ENCODE measurements at places on chromosomes 6 and 20.

GRCh38 chr20:3797226-3797545 is 1.1 kb downstream of the CDC25B start:
- DNase-seq = no peak

DNA sequence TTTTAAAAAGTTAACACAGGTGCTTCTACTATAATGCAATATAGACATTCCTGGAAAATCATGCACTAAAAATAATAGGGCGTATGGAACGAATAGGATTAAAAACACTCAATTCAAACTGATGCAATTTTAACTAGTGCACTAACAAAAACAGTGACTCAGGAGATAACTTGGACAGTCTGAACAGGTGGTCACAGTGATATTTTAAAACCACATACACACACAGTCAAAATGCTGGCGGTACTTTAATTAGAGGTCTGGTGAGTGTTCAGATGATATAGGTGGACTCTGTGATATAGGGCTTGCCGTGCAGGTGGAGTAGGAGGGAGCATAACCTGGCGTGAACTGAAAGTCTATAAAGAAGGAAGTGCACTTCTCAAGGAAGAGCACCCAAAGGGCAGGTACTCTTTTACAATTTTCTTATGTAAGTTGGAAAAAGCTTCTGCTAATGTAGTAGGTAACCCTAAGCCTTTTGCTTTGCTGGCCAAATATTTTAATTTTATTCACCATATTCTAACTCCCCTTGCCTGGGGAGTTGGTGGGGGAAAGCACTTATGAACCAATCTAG is 41.9 kb upstream of the PLN start:
- DNase-seq = no peak

GRCh38 chr6:83758533-83758932 is 49.6 kb upstream of the SNAP91 start:
- no peak for DNase-seq

DNA sequence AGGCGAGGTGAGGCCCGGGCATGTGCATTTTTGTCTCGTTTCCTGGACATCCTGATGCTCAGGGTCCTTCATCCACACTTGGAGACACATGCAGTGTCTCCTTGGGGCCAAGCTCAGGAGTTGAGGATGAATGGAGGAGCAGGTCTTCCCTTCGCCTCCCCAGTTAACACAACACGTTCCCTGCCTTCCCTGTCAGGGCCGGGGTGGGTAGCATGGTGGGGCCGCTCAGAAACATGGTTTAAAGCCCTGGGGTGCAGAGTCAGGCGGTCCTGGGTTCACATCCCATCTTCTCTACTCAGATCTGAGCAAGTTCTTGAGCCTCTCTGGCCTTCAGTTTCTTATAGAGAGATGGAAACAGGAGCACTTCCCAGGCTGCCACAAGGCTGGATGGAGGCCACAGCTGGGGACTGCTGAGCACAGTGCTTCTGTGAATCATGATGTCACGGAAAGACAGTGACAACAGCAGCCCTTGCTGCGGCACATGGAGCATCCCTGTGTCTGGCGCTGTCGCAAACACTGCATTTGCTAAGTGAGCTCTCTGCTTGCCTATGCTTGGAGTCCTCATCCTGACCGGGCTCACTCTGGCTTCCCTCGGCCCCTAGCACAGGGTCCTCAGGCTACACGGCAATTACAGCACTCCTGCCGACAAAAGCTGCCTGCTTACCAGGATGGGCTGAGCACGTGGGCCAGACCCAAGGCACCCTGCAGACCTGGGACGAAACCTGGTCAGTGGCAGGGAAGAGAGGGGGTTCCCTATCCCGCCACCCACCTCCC is 45.6 kb upstream of the STX16 start:
- no peak for DNase-seq

GRCh38 chr6:147751232-147751631 is 242.7 kb downstream of the SAMD5 start:
- DNase-seq = no peak

GRCh38 chr20:13085275-13085674 is 76.5 kb downstream of the SPTLC3 start:
- no peak for DNase-seq

DNA sequence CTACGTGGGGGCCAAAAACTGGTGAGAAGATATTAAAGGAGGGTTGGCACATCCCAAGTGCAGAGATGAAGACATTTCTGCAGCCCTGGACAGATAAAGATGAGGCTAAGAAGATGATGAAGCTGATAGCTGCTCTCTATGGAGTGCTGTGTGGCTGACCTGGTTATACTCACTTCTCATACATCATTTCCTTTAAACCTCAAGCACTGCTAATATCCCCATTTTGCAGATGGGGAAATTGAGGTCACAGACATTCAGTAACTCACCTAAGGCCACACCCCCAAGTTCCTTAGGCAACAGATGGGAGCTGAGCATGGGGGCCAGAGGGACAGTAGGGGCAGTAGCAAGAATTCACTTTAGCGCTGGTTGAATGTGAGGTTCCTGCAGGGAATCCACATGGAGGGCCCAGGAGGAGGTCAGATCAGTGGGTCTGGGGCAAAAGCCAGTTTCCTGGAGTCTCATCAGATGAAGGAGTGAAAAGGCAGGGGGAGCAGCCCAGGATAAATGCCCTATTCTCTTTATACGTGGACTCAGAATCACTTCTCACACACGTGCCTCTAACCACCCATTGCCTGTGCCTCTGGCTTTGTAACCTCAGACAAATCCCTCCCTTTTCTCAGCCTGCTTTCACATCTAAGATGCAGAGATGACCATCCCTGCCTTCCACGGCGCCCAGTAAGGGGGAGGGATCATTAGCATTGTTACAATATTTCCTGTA is 125.8 kb downstream of the NFATC2 start:
- DNase-seq = no peak

DNA sequence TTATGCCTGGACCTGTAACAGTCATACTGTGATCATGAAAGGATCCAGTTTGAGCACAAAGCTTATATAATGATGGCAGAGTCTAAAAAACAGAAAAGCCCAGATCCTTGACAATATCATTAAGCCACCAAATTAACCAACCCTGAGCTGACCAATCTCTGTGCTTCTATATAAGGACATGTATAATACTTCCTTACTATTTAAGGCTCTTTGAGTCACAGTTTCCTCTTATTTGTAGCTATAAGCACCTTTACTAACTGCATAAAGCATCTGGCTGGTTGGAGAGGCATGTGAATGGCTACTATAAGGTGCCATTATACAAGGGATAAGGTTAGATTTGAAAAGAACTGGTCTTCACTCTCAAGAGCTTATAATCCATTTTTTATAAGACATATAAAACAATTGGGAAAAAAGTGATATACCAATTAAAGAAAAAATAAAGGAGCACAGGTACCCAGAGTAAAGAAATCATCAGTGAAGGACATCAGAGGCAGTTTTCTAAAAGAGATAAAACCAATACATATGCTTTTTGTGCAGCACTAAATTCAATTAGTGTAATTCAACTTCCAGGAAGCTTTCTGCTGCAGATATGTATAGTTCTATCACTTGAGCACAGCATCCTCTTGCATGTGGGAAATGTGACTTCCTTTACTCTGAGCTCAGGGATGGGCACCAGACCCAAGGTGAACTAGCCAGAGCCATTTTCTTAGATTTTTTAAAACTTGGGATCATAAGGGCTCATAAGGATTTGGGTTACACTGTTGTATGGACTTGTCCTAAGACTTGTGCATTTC is 121.0 kb downstream of the BTBD9 start:
- DNase-seq = no peak

DNA sequence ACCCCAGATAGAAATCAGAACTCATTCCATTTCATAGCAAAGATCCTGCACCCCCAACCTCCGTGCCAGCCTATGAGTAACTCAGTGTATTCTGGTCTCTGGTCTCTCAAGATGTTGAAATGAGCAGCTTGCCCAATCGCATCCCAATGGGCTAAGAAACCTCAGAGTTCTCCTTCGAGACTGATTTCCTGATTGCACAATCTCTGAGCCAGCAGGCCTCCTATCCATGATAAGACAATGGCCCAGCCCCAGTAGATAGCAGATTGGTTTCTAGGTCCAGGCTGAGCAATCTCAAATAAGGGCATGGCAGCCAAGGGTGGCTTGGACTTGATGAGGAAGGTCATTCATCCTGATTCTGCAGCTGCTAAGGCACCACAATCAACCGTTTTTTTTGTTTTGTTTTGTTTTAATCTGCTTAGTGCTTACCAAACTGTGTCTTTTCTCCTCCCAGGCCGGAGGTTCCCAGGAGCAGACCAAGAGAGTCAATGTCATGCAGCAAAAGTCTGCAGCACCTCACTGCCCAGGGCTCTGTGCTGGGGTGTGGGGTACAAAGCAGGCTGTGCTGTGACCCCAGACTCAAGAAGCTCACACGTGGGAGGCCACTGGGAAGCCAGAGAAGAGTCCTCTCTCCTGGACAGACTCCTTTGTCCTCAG is 125.1 kb upstream of the NXT1 start:
- no peak for DNase-seq
